Activated naive CD8-positive, alpha-beta T cell treated with anti-CD3 and anti-CD28 coated beads, Interleukin-2, amount 50 U/mL, for 16 hours (primary cell): ENCODE measurements at places on chromosomes 12 and 14.

DNA sequence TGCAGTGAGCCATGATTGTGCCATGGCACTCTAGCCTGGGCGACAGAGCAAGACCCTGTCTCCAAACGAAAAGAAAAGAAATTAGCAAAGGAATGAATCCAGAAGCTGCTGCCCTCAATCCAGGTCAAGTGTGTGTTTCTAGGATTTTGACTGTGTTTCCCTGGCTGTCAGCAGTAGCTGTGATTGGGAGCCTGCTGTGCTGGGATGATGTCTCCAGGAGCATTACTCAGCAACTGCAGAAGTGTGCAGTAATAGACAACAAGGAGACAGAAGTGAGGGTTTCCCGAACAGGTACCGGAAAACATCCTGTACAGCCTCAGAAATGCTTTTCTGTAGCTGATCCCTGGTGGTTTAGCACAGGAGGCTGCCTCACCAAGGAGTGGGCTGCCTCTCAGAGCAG is 492.5 kb downstream of the FUT8 start:
- DNase-seq: no peak

DNA sequence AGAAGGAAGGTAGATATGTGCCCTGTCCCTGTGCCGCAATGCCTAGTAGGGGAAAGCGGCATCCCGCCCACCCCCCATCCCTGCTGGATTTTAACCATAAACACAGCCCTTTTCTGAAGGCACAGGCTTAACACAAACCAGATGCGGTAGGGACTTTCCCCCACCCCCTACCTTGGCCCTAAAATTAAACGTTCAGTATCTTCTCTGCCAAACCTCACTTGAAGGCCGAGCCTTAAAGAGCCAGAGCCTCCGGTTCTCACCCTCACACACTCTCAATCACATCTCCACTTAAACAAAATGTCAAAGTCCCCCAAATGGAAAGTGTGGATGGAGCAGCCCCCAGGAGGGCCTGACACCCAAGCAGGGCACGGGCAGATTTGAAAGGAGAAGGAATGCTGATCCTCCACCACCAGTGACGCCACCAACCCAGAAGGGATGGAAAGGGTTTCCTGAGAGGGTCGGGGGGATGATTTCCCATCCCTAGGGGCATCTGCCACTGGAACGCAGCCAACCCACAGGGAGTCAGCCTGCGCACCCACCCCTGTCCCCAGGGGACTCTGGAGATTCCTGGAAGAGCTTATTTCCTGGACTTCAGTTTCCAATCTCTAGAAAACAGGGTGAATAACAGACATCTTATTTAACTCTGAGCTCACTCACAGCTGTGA is 26.4 kb downstream of the ACTN1 start:
- no peak for DNase-seq

GRCh38 chr14:22796087-22796707 is 19.0 kb downstream of the SLC7A7 start:
- DNase-seq: no peak

GRCh38 chr12:25710128-25710527 is 157.0 kb upstream of the LMNTD1 start:
- DNase-seq: no peak

DNA sequence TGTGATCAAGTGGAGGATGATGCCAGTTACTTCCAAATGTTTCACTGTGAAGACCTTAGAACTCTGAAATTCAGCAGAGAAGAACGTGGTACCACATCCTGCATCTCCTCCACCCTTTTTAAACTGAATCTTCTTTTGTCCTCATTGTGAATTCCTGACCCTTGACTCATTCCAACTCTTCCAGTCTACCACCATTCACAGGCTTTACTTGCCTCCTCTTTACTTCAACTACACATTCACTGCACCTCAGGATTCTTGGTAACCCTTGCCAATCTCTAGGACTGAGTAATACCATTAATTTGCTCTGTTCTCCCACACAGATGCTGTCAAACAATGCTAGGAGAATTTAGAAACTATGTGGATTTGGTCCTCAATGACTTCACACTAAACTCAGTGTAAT is 37.3 kb downstream of the PPP1R12A start:
- DNase-seq: no peak

- no peak for DNase-seq
Measured at GRCh38 chr12:54432815-54433164, 13.7 kb upstream of the ITGA5 start.

DNA sequence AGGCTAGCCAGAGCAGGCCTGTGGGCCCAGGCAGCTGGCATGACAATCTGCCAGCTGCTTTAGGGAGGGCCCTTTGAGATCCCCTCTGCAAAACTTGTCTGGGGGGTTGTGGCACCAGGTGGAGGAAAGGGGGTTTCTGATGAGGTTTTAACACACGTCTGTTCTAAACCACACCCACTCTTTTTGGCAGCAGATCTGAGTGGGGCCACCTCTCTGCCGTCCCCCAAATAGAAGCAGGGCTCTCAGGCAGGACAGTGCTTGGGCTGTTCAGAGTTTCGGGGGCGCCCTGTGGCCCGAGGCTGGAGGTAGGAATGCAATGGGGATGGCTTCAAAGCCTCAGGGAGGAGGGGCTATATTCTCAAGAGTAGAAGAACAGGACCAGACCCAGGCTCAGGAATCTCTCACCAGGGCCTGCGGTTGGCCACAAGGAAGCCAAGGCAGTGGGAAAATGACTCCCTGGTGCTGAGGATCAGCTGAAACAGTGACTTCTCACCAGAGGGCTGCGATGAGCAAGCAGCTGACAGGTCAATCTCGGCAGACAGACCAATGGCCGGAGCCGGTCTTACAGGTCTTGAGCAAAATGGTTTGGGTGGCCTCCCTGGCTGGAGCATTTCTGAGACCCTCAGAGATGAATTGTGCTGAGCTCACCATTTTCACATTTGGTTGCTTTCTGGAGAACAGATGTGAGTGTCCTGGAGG is 1.5 kb upstream of the KRT5 start:
- no peak for DNase-seq

GRCh38 chr12:104505095-104505818 is 48.5 kb downstream of the CHST11 start:
- no peak for DNase-seq

- no peak for DNase-seq
Measured at GRCh38 chr14:88563845-88564244, 1.0 kb downstream of the ZC3H14 start.

- DNase-seq: no peak
Measured at GRCh38 chr14:68587931-68588330, 204.9 kb downstream of the ZFP36L1 start.

DNA sequence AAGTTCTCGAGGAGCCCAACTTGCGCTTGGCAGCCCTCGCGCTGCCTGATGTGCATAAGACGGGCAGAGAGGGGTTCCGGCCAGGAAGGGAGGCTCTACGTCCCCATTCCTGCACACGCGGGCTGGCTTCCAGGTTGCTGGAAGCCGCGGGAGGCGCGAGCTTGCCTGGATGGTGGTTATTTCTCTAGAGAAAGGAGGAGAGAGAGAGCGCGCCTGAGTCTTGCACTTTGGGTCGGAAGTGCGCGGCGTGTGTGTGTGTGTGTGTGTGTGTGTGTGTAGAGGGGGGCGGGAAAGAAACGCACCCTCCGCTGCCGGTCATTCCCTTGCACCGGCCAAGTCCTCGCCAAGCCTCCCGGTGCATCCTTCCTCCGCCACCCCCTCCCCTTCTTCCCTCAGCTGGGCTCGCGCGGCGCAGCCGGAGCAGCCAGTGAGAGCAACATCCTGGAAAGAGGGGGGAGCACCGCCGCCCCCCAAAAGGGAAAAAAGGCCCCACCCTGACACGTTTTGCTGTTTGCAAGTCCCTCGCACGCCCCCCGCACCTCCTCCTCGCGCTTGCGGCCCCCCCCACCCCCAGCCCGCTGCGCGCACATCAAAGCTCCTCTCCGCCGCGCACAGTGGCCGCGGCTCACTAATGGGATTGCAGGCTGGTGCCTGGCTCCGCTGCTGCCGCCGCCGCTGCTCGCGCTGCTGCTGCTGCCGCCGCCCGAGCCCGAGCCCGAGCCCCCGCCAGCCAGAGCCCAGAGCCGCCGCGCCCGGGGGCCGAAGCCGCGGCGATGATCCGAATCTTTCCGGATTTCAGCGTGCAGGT is 4.4 kb upstream of the NPAS3 start:
- DNase-seq: no peak

- DNase-seq: no peak
Measured at GRCh38 chr14:89425931-89426330, 8.9 kb upstream of the FOXN3 start.

GRCh38 chr12:124928095-124928911 is 13.9 kb upstream of the UBC start:
- no peak for DNase-seq
